ENCODE measurements at places on chromosomes 4 and X.

GRCh38 chr4:58507079-58507478, 1396.9 kb upstream of the IGFBP7 start:
- DNase-seq = no peak

DNA sequence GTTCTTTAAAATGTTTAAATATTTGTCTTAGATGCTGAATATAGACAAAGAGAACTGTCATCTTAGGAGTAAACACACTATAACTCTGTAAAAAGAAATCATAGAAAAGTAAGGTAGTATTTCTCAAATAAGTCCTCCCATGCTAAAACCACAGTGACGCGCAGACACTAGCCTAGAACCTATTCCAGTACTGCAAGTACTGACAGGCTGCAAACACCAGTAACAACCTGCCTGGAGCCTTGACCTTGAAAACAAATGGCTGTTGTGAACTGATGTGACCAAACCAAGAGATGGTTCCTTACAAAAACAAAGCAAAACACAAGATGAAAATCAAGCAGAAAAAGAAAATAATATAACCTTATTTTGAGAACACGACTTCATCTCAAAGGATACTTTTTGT, 8.5 kb downstream of the TIFA start:
- DNase-seq = no peak

- no peak for DNase-seq
Observed at GRCh38 chrX:16733013-16733412, 13.6 kb downstream of the SYAP1 start.

- no peak for DNase-seq
Observed at GRCh38 chr4:164368894-164369293, 385.0 kb upstream of the SMIM31 start.

- DNase-seq = no peak
Observed at GRCh38 chr4:78004270-78004669, 52.9 kb upstream of the FRAS1 start.

GRCh38 chr4:59983852-59984251, 1216.3 kb upstream of the ADGRL3 start:
- DNase-seq = no peak

DNA sequence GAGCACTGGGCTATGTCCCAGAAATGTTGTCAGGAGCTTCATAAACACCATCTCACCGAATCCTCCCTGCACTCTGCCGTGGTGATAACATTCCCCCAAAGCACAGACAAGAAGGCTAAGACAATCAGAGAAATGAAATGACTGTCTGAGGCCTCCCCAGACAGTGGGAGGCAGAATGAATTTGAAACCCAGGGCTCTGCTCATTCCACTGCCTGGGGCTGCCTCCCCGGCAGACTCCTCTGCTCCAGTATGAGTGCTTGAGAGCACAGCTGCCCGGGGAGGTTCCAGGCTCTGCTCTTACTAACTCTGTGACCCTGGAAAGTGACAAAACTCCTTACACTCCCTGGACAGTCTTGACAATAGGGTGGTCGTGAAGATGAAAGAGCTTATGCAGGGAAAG, 9.7 kb downstream of the FGFBP1 start:
- no peak for DNase-seq

DNA sequence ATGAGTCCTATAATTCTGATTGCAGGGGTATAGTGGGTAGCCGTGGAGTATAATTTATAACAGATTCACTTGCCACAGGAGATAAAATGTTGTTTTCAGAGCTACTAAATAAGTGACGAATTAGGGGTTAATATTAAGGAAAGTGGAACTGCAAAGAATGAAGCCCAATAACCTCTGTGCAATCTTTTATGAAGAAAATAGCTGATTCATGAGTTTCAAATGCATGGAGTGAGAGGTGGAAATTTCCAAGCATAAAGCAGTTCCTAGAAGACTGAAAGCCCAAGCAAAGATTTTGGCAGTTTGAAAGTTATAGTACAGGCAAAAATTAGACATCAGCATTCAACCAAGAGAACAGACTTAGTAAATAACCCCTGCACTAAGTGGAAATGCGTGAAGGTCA, 1782.4 kb upstream of the PCDH10 start:
- DNase-seq = no peak

DNA sequence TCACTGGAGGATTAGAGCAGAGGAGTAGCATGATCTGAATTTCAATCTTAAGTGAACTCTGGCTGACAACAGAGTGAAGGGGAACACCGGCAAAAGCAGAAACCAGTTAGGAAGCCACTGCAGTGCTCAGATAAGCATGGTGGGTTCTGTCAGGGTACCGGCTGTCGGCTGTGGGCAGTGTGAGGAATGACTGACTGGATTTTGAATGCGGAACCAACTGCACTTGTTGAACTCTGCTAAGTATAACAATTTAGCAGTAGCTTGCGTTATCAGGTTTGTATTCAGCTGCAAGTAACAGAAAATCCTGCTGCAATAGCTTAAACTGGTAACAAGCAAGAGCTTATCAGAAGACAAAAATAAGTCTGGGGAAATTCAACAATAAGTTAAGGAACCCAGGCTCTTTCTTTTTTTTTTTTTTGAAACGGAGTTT, 5.2 kb downstream of the HTT start:
- no peak for DNase-seq

DNA sequence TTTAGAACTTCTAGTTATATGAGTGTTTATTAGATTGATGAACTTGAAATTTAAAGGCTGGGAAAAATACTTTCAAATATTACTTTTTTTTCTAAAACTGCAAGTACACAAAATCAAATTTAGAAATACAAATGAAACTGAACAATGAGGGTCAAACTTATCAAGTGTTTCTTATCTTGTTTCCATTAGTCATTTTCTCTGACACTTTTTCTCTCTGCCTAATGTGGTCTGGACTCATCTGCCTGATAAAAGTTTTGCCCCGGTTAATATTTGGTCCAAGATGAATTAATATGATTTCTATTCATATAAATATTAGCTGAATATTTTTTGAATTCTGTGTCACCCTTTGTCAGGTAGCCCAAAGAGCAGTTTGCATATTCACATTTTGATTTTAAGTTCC, 8.7 kb upstream of the HPGDS start:
- no peak for DNase-seq

DNA sequence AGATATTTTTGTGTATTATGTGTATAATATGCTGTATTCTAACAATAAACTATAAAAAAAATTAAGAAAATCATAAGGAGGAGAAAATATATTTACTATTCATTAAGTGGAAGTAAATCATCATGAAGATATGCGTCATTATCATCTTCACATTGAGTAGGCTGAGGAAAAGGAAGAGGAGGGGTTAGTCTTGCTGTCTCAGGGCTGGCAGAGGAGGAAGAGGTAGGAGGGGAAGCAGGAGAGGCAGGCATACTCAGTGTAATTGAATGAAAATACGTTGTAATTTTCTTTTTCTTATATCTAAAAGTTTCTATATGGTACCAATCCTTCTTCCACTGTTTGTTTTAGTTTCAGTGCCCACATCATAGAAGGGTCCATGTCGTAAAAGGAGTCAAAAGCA, 9.8 kb upstream of the TMEM185A start:
- DNase-seq = no peak

- DNase-seq = no peak
Observed at GRCh38 chr4:94995684-94996394, 238.1 kb downstream of the BMPR1B start.

- no peak for DNase-seq
Observed at GRCh38 chr4:129377131-129377845, 281.3 kb downstream of the C4orf33 start.

DNA sequence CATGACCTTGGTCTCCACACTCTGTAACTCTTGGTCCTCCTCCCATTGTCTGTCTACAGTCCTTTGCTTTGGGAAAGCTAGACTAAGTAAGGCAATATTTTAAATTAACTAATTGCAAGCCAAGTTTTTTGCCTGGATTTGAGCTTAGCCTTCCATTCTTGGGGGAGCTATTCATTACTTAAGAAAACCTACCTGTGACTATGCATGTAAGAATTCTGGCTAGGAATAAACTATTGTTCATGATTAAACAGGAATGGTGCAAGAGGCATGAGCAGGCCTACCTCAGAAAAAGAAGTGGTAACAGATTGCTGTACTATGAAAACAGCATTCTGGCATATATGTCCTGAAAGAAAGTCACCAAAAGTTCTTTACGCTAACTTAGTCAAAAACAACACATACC, 309.4 kb downstream of the MAPK10 start:
- DNase-seq = no peak

DNA sequence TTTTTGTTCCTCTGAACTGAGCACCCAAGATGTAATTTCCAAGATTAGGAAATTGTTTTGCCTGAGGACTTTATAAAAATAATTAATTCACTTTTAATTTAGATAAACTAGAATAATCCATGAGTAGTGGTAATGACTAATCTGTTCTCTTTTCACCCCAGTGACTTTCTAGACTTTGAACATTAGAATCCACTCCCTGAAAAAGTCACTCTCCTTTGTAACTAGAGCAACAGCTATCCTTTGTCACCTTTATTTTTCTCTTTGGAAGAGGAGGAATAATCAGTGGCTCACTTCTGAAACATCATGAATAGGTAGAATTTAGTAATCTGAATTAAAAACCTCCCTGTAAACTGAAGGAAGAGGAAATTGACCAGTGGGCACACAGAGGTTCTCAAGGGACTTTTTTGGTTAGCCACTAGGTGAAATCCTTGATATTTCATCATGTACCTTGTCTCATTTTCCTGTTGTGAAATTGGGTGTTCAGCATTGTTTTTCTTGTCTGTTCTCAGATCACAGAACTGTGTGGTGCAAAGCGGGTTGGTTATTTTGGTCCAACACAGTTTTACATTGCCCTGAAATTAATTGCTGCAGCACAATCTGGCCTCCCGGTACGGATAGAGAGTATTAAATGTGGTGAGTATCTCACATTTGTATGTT, 59.4 kb downstream of the REPS2 start:
- no peak for DNase-seq

GRCh38 chrX:13936521-13937225, 93.0 kb downstream of the GEMIN8 start:
- DNase-seq = no peak

DNA sequence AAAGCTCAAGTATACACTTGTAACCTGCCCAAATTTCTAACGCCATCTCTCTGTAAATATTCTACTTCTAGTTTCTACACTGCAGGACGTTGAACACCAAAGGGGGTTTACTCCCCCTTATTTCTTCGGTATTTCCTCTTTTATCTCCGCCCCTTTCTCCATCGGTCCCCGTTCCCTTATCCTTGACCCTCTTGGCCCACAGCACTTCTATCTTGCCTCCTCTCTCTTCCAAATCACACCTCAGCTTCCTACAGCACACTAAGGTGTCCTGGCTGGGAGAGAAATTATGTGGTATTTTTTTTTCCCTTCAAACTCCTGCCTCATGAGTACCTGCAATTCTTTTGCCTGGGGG, 715 bp downstream of the ZMAT1 start:
- peak; percentile 2 for DNase-seq

GRCh38 chrX:1400742-1401471, 9.0 kb upstream of the SLC25A6 start:
- no peak for DNase-seq

GRCh38 chrX:45876206-45876605, 669.0 kb downstream of the ZNF674 start:
- no peak for DNase-seq
